Activated CD8-positive, alpha-beta memory T cell treated with anti-CD3 and anti-CD28 coated beads for 48 hours (primary cell): ENCODE measurements at places on chromosomes 11 and 22.

- no peak for DNase-seq
These were observed 2.3 kb upstream of the ANO1 start for GRCh38 chr11:70075836-70076235.

GRCh38 chr11:47495856-47496217, 46.9 kb upstream of the RAPSN start:
- no peak for DNase-seq

GRCh38 chr11:62505059-62505439, 41.6 kb downstream of the AHNAK start:
- no peak for DNase-seq

GRCh38 chr11:77202941-77203900, 75.2 kb downstream of the MYO7A start:
- no peak for DNase-seq

- no peak for DNase-seq
These were observed 128.9 kb downstream of the DBX1 start for GRCh38 chr11:20031155-20032001.

DNA sequence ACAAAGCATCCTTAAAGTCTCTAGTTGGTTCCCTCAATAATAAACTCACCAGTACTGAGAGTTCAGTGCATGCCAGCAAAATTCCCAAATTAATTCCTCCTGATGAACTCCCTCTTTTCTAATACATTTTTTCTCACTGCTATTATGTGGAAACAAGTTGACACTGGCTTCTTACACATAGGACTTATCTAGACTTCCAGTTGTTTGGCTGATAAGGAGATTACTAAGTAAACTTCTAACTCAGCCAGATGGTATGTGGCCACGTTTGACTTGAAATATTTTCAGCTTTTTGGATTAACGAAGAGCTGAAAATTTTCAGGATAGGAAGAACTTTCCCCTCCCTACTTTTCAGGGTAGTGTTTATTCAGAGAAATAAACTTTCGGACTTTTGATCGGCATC, 1154.2 kb upstream of the TENM4 start:
- no peak for DNase-seq

DNA sequence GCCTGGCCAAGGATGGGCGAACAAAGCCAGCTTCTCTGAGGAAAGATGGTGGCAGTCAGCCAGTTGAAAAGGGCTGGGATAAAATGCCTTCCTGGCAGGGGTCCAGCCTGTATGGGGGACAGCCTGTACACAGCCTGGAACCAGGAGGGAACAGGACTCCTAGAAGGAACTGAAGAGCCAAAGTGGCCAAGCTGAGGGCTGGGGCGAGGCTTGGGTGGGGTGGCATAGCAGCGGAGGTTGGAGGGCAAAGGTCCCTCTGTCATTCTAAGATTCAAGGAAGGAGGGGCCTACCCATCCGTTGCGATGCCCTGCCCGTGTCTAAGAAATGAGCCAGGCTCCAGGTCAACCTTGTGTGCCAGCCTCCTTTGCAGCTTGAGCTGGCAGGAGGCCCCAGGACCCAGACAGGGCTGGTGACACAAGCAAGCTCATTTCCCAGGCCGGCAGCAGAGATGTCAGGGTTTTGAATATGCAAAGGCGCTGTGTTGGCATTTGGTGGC, 22.6 kb downstream of the FADD start:
- no peak for DNase-seq
